Aorta (tissue), 5 donors: ENCODE measurements at places on chromosomes 12 and 14. TPM values are rescaled to one million over a fixed set of nuclear protein-coding genes. Genes with fewer than 3 reads are reported as not detected.
A peak's percentile ranks its signal among the peaks of the same experiment; 100 is the strongest.

The GYS2 gene
- 0.15 TPM for total RNA-seq

The SLC15A4 gene
- total RNA-seq: 38.6 TPM

The DIO3 gene
- total RNA-seq: 5.8 TPM

The NDUFA9 gene
- total RNA-seq: 56.3 TPM

The KIF5A gene
- 1.3 TPM for total RNA-seq

GRCh38 chr14:32211068-32211404 is 8.0 kb upstream of the RNU6-8 start:
- peaks cover 2% of the 10 kb centered on the region for H3K4me1 ChIP-seq
- no peaks in the 10 kb centered on the region for H3K36me3 ChIP-seq
- no peak overlapping the region for H3K4me3 ChIP-seq
- no peak for DNase-seq
- H3K27me3 ChIP-seq: no peaks in the 10 kb centered on the region
- H3K27ac ChIP-seq: no peak overlapping the region

DNA sequence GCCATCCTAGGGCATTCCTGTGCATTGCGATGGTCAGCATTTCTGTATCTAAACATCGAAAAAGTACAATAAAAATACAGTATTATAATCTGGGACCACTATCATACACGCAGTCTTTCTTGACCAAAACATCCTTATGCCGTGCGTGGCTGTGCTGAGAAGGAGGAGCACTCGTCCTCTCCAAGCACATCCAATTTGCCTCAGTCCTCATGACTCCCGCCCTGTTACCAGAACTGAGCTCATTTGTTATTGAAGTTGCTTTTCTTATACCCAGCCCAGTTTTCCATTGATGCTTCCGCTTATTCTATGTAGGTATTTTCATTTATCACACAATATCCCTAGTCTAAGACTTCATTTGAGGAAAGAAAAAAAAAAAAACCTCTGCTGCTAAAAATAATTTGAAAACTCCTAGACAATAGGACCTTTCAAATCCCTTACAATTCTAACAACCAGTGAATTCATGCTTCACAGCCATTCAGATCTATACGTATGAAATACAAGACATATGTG is 236.9 kb upstream of the PLEKHG7 start:
- H3K27me3 ChIP-seq: no peaks in the 10 kb centered on the region
- H3K4me3 ChIP-seq: no peak overlapping the region
- no peak for DNase-seq

- no peak overlapping the region for H3K4me3 ChIP-seq
- no peak overlapping the region for H3K27ac ChIP-seq
- H3K4me1 ChIP-seq: no peaks in the 10 kb centered on the region
- H3K27me3 ChIP-seq: no peaks in the 10 kb centered on the region
- no peak for DNase-seq
- H3K36me3 ChIP-seq: no peaks in the 10 kb centered on the region
Observed at GRCh38 chr12:2646341-2646740, 148.4 kb upstream of the FKBP4 start.

DNA sequence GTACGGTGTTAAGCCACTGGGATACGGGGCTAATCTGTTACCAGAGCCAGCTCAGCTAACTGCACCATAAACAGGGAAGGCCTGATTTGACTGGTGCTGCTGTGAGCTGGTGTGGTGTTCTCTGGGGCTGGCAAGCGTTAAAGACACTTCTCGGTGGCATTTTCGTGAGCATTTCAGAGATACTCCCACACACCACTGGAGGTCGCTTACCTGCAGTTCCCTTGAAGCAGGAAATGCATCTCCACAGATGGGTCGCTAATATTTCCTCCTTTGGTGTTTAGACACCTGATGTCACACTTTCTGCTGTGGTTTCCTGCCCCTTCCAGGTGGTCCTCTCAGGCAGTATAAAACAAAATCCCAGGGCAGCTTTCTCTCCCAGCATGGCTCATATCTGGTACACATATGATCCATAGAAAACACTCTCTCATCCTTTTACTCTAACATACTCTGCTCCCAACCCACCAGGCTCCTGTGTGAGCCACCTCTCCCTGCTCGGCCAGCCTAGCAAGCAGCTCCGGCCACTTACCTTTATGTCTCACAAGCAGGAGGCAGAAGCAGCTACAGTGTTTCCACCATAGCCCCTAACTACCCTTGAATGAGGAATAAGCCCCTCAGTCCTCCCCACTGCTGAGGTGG is 129.9 kb upstream of the GRIN2B start:
- no peaks in the 10 kb centered on the region for H3K36me3 ChIP-seq
- H3K4me1 ChIP-seq: no peaks in the 10 kb centered on the region
- no peak overlapping the region for H3K27ac ChIP-seq

DNA sequence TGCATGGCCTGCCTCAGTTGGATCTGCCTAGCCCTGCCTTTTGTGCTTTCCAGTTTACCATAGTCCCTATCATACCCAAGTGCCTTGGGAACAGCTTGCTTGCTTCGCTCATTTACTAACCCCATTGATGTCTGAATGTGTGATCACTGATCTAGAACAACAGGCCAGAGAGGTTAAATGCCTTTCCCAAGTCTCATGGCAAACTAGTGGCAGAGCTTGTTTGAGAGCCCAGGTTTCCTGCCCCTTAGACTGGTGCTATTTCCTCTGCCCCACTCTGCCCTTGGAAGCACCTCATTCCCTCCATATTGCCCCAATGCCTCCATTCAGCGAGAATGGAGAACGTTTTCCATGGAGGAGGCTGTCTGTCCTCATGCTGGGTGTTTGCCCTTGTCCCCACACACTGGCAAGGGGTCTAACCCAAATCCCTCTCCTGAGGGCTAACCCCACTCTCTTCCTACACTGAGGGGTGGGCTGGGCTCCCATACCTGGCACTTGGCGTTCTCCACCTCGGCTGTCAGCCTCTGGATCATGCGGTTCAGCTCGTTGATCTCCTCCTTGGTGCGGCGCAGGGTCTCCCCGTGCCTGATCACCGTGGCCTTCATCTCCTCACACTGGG is 19.8 kb downstream of the KRT7 start:
- no peak for DNase-seq
- no peak overlapping the region for H3K4me3 ChIP-seq
- H3K4me1 ChIP-seq: no peaks in the 10 kb centered on the region
- no peaks in the 10 kb centered on the region for H3K27me3 ChIP-seq
- H3K36me3 ChIP-seq: no peaks in the 10 kb centered on the region

GRCh38 chr14:79602742-79603141 is 608.6 kb downstream of the DIO2 start:
- no peak overlapping the region for H3K4me3 ChIP-seq
- no peaks in the 10 kb centered on the region for H3K27me3 ChIP-seq
- H3K36me3 ChIP-seq: no peaks in the 10 kb centered on the region
- H3K4me1 ChIP-seq: no peaks in the 10 kb centered on the region
- H3K27ac ChIP-seq: no peak overlapping the region

- H3K27me3 ChIP-seq: no peaks in the 10 kb centered on the region
- H3K4me1 ChIP-seq: no peaks in the 10 kb centered on the region
- DNase-seq: peak; percentile 59
- no peak overlapping the region for H3K4me3 ChIP-seq
- no peak overlapping the region for H3K27ac ChIP-seq
Observed at GRCh38 chr14:95314609-95315008, 5.1 kb downstream of the CLMN start.

- peak overlapping the region; percentile 99 for H3K27ac ChIP-seq
- peaks cover 3% of the 10 kb centered on the region for H3K36me3 ChIP-seq
- H3K4me1 ChIP-seq: peaks cover 2% of the 10 kb centered on the region
- DNase-seq: peak; percentile 84
- no peaks in the 10 kb centered on the region for H3K27me3 ChIP-seq
Observed at GRCh38 chr12:53676656-53677015, 753 bp upstream of the ATP5MC2 start.

GRCh38 chr14:34227834-34228649 is 234.0 kb downstream of the SPTSSA start:
- H3K27me3 ChIP-seq: no peaks in the 10 kb centered on the region
- H3K4me1 ChIP-seq: no peaks in the 10 kb centered on the region
- H3K36me3 ChIP-seq: no peaks in the 10 kb centered on the region
- peak; percentile 72 for DNase-seq
- no peak overlapping the region for H3K4me3 ChIP-seq

DNA sequence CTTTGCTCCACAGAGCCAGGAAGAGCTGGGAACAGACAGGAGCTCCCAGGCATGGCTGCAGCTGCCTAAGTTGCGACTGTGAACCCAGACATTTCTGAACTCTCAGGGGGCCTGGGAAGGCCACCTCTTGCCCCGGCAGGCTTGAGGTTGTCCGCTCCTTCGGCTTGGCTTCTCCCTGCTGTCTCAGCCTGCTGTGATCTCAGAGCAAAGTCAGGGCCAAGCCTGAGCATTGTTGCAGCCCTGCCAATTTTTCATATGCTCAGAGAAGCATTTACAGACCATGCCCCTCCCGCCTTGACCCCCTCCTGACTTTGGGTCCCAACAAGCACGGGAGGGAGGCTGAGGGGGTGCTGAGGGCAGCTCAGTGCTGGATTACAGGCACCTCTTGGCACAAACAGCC is 1439.1 kb upstream of the FLRT2 start:
- no peak overlapping the region for H3K27ac ChIP-seq
- H3K36me3 ChIP-seq: no peaks in the 10 kb centered on the region
- no peaks in the 10 kb centered on the region for H3K4me1 ChIP-seq
- H3K4me3 ChIP-seq: no peak overlapping the region
- no peak for DNase-seq
- H3K27me3 ChIP-seq: no peaks in the 10 kb centered on the region

- no peak overlapping the region for H3K4me3 ChIP-seq
- no peaks in the 10 kb centered on the region for H3K36me3 ChIP-seq
- no peak overlapping the region for H3K27ac ChIP-seq
- H3K27me3 ChIP-seq: no peaks in the 10 kb centered on the region
- DNase-seq: no peak
Observed at GRCh38 chr12:114001511-114002340, 35.6 kb upstream of the RBM19 start.

GRCh38 chr12:20245491-20245890 is 122.8 kb upstream of the PDE3A start:
- H3K4me3 ChIP-seq: no peak overlapping the region
- no peaks in the 10 kb centered on the region for H3K4me1 ChIP-seq
- no peaks in the 10 kb centered on the region for H3K27me3 ChIP-seq
- DNase-seq: no peak

DNA sequence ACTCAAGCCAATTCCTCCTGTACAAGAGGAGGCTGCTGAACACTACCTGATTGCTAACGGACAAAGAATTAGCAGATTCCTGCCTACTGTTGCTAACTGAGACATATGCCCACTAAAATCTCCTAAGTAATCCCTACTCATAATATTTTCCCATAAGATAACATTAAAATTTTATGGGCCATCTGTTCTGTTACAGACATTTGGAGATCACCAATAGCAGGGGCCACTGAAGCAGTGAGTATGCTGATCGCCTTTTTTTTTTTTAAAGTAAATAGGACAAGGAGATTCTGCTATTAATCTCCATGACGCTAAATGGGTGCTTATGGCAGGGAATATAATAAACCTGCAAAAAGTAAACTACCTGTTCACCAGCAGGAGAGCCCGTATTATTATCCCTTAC is 292.9 kb downstream of the MED13L start:
- no peak for DNase-seq
- no peaks in the 10 kb centered on the region for H3K36me3 ChIP-seq
